Naive thymus-derived CD8-positive, alpha-beta T cell (primary cell): ENCODE measurements at places on chromosomes 1 and 21.

DNA sequence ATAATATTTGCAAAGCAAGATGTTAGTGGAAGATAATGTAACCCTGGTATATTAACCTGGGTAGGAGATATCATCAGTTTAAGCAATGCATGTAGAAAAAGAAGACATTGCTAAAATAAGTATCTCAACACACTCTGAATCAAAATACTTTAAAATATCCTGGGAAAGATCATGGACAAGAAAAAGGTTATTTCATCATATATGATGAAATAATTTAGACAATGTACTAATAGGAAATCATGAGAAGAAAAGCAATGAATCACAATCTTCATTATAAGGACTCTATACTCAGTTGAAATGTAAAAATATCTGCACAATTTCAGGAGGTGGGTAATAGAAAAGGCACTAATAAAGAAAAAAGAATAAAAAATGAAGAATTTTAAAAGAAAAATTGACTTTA is 158.8 kb downstream of the KCNT2 start:
- DNase-seq, result no peak

GRCh38 chr1:220011620-220012019 is 34.7 kb downstream of the EPRS1 start:
- DNase-seq, result no peak

GRCh38 chr1:198656500-198656932 is 17.7 kb downstream of the PTPRC start:
- DNase-seq, result peak; percentile 88

- no peak for DNase-seq
These were observed 24.0 kb upstream of the RERE start for GRCh38 chr1:8841395-8841794.

DNA sequence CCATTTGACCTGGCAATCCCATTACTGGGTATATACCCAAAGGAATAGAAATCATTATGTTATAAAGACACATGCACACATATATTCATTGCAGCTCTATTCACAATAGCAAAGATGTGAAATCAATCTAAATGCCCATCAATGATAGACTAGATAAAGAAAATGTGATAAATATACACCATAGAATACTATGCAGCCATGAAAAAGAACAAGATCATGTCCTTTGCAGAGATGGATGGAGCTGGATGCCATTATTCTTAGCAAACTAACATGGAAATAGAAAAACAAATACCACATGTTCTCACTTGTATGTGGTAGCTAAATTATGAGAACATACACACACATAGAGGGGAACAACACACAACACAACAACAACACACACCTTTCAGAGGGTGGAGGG is 248.5 kb downstream of the PCP4 start:
- no peak for DNase-seq

DNA sequence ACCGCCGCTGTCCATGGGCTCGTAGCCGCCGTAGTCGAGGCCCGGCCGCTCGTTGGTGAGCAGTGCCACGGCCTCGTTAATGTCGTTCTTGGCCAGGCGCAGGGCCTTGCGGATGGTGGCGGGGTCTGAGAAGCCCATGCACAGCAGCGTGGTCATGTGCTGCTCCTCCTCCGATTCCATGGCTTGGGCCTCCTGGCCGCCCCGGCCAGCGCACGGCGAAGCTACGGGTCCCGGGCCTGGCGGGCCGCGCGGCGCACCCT is 300 bp downstream of the USP24 start:
- DNase-seq, result peak; percentile 19

DNA sequence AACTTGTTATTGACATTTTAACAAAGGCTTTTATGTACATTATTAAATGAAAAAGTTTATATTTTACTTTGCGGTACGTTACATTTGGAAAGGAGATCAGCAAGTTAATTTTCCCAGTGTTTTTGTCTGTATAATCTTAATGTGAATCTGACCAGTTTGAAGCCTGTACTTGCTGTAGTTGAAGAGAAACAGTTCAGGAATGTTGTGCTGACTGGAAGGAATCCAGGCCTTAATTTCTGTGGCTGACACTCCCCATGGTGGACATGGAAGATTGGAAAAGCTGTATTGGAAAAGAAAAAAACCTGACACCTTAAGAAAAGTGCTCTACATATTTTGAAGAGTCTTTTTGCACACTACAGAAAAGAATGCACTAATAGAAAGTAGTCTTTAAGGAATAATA is 15.5 kb downstream of the LEPR start:
- DNase-seq, result no peak

DNA sequence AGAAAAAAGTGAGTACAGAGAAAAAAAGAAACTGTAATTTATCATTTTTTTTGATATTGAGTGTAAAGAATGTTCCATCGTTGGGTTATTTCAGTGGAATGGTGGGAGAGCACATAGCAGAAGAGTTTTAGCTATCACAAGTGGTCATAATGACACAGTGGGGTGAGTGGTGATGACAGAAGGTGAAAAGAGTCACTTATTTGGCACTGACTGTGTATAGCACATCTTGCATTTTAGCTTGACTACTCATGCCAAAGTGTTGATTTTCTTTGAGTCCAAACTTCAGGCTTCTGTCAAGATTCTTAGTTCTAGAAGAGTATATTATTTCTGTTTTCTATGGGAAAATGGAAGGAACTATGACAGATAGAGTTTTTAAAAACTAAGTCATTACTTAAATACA is 261.2 kb downstream of the GRIK1 start:
- no peak for DNase-seq

GRCh38 chr1:2391931-2392509 is 379 bp downstream of the RER1 start:
- DNase-seq, result no peak

- peak; percentile 27 for DNase-seq
These were observed 15.3 kb upstream of the RNF187 start for GRCh38 chr1:228471762-228472398.

GRCh38 chr1:8182034-8182761 is 135.7 kb upstream of the SLC45A1 start:
- DNase-seq, result no peak
